ENCODE measurements at places on chromosomes 11 and 22.

- DNase-seq: no peak
These were observed 108.5 kb downstream of the TP53I11 start for GRCh38 chr11:44842220-44842619.

DNA sequence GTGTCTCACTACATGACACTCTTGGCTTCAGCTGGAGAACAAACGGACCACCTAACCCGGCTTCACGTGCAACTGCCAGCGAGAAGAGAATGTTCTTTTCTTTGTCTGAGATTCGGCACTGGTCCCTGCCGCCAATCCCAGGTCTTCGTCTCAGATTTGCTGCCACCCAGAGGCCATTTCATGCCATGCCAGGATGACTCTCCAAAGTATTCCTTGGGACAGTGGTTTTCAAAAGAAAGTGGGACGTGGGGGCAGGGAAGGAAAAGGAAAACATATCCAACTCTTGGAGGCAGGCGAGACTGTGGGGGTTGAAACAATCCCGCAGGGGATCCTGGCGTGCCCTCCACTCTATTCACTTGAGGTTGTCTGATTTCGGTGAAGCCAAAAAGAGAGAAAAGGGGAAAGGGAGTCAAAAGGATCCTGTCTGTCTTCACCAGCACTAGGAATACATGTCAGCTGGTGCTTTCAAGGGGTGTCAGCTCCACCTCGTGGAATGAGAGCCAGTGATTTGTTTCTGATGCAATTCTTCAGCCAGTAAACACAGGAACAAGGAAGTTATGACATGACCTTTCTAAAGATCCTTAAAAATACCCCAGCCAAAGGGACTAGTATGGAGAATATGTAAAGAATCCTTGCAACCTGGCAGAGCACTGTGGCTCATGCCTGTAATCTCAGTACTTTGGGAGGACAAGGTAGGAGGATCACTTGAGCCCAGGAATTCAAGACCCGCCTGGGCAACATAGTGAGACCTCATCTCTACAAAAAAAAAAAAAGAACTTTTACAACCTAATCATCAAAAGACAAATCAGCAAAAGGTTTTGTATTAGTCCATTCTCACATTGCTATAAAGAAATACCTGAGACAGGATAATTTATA is 41.0 kb upstream of the APLNR start:
- peak; percentile 44 for DNase-seq

- no peak for DNase-seq
These were observed 29.9 kb upstream of the MTCH2 start for GRCh38 chr11:47672283-47672730.

GRCh38 chr11:44016546-44017442 is 31.0 kb upstream of the ACCSL start:
- no peak for DNase-seq

DNA sequence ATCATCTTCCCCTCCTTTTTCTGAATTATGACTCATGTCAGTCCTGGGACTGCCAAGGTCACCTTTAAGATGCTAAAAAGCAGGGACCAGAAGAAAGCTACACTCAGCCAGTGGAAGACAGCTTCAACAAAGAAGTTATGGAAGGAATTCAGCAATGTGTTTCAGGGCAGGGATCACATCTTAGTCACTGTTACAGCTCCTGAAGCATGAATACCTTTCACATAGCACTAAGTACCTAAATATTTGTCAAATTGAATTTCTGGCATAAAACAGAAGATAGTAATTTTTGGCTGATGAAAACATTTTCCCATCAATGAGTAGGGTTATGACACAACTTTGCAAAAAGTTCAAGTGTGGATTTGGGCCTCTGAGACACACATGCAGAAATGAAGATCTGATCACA is 5.2 kb downstream of the DDB1 start:
- no peak for DNase-seq

DNA sequence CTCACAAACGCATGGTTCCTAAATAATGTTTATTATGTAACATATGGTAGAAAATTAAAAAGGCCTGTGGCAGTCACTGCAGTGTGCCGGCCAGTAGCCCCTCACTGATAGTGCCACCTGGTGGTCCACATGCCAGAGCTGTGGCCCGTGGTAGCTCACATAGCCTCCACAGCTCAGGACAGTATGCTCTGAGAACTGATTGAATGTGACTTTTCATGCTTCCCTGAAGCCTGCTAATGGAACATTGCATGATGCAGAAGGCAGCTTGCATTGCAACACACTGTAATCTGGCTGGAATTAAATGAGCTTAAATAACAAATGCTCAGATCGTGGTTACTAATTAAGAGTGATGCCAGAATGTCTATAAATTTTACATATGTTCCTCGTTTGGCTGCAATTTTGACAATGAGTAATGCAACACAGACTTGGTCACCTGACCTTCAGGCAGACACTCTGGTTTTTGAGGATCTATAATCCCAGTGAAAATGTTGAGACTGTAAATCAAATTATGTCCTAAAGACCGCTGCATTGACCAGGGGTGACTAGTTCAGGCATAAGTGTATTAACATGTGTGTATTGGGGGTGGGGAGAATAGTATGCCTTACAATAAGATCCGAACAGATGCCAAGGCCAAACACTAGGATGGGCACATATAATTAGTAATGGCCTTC is 566.4 kb downstream of the METTL15 start:
- DNase-seq: peak; percentile 5

GRCh38 chr11:113363996-113364641 is 23.5 kb upstream of the ANKK1 start:
- no peak for DNase-seq

- no peak for DNase-seq
These were observed 420.2 kb downstream of the NTM start for GRCh38 chr11:131790586-131790985.

DNA sequence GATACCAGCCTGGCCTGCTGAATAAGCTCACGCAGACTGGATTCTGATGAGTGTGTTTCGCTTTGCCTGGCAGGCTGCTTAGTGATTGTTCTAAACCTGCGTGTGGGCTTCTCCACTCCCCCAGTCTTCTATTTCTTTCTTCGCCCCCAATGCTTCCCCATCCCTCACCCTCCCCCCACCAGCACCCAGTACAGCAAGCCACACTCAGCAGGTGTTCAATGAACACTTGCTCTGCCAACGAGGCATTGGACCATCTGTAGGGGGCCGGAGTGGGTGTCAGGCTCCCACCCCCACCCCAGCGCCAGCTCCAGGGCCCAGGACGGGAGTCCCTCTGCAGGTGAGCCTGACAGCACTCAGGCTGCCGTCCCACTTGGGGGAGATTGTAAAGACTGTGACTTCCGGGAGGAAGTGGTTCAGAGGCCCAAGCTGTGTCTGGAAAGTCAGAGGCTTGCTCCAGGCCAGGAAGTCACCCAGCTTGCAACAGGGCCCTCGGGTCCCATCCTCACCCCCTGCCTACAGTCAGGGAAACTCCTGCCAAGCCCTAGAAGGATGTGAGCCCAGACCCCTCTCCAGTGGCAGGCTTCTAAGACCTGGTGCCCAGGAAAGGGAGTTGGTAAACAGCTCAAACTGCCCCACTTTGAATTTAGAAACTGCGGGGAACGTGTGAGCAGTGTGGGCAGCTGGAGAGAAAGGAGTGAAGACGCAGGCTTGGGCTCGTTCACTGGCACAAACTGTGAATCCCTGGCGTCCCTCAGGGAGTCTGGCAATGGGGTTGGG is 66.3 kb upstream of the PRDM11 start:
- no peak for DNase-seq

GRCh38 chr22:50301581-50301991 is 5.9 kb downstream of the PLXNB2 start:
- DNase-seq: no peak

DNA sequence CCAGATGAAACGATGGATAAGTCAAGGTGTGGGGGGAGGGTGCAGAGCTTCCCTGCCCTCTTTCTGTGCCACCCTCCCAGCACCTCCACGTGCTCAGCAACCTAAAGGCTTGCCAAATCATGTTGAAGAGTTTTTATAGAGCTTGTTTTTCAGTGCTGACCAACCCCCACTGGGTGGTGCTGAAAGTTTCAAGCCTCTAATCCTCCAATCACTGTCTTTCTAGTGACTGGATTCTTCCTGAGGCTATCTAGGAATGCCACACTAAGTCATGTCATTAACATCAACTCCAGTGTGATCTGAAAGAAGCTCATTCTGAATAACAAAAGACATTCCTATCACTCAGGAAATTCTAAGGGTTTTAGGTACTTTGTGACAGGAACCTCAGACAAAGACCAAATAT is 382.6 kb downstream of the DYNC2H1 start:
- no peak for DNase-seq

DNA sequence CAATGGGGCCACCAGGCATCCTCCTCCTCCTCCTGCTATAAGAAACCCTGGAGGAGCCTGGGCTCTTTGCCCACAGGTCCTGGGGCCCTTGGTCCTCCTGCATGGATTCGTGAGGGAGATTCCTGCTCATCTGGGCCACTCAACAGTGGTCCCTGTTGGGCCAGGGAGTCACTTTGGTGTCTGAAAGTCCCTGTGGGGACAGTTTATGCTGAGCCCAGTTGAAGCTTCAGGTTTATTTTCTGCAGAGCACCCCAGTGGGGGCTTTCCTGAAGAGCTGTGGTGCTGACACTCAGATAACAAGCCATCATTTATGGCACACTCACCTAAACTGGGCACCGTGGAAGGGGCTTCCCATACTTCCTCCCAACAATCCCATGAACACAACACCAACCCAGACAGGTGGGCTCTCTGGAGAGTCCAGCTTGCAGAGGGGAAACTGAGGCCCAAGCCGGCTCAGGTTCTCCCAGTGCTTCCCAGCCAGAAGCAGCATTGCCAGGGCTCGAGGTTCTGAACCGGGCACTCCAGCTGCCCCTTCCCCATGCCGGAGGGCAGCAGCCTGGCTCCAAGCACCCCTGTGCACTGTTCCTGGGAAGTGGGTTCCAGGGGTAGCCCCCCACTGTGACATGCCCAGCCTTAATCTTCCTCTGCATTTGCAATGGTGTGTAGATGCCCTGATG is 91.3 kb downstream of the MYEOV start:
- DNase-seq: no peak

GRCh38 chr11:61378713-61379313 is 13.6 kb upstream of the TMEM216 start:
- peak; percentile 40 for DNase-seq

DNA sequence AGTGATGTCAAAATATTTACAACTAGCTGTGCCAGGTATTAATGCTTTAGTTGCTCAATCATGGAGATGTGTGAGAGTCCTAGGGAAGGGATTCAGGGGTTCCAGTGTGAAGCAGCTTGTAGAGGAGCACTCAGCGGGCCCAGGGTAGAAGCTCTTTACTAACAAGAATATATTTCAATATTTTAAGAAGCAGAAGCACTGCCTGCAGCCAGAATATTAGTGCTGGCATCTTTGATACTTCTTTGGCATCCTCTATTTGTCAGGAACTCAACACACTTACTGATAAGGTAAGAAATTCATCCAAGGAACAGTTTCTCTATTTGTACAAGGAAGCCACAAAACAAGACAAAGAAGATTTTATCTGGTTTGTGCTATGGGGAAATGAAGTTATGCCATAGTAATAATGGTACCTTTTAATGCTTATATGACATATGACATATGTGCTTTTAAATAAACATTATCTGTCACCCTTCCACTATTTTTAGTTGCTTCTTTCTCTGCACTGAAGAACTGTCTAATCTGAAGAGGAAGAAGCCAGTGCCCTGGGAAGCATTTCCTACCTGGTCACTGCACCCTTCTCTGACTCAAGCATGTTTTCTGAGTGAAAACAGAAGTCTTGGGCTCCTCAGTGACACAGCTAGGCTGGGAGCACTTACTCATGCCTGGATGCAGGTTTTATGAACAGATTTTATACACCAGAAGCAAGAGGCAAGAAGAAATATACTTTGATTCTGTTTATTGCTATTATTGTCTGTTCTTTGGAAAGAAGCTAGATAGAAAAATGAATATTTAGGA is 388.1 kb upstream of the CCDC90B start:
- DNase-seq: no peak

- DNase-seq: no peak
These were observed 116.6 kb downstream of the PLEKHA7 start for GRCh38 chr11:16897470-16898061.

GRCh38 chr22:45686836-45687235 is 15.2 kb downstream of the ATXN10 start:
- no peak for DNase-seq

- no peak for DNase-seq
These were observed 27.6 kb upstream of the BMAL1 start for GRCh38 chr11:13249992-13250391.

- DNase-seq: no peak
These were observed 21.6 kb upstream of the LMO1 start for GRCh38 chr11:8285228-8285627.

GRCh38 chr11:2319791-2320472 is 18.1 kb downstream of the TSPAN32 start:
- DNase-seq: no peak

DNA sequence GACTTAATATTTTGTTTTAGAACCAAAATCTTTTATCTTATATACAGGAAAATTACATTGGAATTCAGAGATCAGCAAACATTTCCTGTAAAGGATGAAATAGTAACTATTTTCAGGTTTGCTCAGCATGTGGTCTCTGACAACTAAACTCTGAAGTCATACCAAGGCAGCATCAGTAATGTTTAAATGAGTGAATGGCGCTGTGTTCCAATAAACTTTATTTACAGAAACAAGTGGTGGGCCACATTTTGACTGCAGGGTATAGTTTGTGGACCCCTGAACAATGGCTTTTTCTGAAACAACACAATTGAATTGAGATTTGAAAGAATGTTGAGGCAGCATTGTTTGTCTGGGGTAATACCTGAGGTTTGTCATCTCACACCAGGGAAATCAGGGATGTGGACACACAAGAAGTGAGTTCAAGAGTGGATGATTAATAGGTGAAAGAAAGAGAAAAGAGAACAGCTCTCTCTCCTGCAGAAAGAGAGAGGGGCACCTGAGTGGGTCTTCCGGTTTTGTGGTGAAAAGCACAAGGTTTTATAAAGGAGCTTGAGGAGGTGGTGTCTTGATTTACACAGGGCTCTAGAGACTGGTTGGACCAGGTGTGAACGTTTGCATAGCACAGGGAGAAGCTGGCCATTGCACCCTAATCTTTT is 113.5 kb upstream of the VPREB1 start:
- DNase-seq: no peak

DNA sequence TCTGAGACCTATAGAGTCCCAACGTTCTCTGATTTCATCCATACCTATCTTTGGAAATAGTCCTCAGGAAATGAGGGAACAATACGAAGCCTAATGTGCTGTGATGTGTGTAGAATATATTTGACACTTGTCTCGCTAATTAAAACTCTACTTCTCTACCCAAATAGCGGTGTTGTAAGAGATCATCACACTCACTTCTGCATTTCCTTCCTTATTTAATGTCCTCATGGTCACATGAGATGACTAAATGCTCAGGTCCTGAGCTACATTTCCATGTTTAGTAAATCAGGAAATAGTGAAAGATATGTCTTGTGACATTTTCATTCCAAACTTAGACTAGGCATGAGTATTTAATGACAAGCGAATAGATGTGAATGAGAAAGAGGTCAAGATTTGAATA is 112.3 kb downstream of the MAML2 start:
- no peak for DNase-seq

- no peak for DNase-seq
These were observed 566 bp downstream of the DDB1 start for GRCh38 chr11:61332281-61332796.

GRCh38 chr11:80417681-80418080 is 976.9 kb upstream of the TENM4 start:
- no peak for DNase-seq

GRCh38 chr11:56705784-56706396 is 7.0 kb downstream of the OR9G1 start:
- DNase-seq: no peak

Data from GOT3 (cell line).